ENCODE measurements at places on chromosomes 16 and 17. TPM values are rescaled to one million over a fixed set of nuclear protein-coding genes. Genes with fewer than 3 reads are reported as not detected.

GRCh38 chr16:26863931-26864330, 202.8 kb upstream of the C16orf82 start:
- no peak for DNase-seq

DNA sequence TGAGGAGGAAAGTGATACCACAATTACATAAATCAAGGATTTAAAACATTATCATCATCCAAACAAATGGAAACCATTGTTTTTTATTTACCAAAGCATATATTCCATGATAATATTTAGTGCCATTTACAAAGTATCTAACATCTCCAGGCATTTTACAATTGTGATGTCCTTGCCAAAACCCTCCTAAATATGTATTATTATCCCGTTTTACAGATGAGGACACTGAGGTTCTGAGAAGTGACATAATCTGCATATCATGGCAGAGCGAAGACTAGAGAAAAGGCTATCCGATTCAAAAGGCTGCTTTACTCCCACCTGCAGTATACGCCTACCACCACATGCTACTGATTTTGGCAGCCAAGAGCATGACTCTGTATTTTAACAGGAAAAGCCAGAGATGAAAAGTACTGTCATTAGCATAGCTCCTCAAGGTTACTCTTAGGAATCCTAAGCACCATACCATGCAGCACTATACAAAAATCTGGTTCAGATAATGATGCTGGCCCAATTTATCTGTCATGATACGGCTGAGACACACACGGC, 301.4 kb downstream of the CA10 start:
- DNase-seq = peak; percentile 69

GRCh38 chr17:27518048-27518447, 61.8 kb downstream of the KSR1 start:
- DNase-seq = no peak

Gene MLKL
- polyA plus RNA-seq = 5.1 TPM

GRCh38 chr17:9258115-9259015, 237.1 kb downstream of the NTN1 start:
- no peak for DNase-seq
